ENCODE measurements at places on chromosomes 3 and 15.

GRCh38 chr3:136862617-136863322 lies 762 bp downstream of the NCK1 start:
- DNase-seq = no peak

- DNase-seq = no peak
Measured at GRCh38 chr3:4508048-4508981, 15.2 kb downstream of the ITPR1 start.

DNA sequence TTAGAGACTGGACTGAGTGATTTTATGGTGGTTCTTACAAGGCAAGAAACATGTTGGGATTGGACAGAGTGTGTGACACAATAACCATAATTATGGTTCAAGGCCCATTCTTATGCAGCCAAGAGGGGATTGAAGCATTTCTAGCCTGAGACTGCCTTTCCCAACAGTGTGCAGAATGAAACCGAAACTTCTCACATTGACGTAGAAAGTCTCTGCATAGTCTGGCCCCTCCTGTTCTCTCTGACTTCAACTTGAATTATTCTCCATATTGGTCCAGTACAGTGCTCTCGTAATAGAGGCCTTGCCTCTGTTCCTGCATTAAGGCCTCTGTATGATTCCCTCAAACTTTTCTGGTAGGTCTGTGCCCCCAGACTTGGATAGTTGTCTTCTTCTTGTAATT lies 138.3 kb downstream of the DIPK2A start:
- DNase-seq = no peak

DNA sequence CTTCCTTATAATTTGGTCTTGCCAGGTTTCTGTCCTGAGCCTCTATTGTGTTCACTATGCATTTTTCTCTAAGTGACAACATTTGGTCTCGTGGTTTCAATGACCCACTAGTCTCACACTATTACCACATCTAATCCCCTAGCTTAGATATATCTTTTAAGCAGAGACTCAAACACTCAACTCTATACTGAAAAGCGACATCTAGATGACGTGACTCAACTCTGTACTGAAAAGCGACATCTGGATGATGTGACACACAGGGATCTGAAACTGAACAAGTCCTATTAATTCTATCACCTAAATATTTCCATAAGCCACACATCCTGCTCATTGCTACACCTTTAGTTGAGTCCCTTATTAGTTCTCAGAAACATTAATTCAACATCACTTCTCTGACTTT lies 141.7 kb upstream of the MBNL1 start:
- DNase-seq = no peak

DNA sequence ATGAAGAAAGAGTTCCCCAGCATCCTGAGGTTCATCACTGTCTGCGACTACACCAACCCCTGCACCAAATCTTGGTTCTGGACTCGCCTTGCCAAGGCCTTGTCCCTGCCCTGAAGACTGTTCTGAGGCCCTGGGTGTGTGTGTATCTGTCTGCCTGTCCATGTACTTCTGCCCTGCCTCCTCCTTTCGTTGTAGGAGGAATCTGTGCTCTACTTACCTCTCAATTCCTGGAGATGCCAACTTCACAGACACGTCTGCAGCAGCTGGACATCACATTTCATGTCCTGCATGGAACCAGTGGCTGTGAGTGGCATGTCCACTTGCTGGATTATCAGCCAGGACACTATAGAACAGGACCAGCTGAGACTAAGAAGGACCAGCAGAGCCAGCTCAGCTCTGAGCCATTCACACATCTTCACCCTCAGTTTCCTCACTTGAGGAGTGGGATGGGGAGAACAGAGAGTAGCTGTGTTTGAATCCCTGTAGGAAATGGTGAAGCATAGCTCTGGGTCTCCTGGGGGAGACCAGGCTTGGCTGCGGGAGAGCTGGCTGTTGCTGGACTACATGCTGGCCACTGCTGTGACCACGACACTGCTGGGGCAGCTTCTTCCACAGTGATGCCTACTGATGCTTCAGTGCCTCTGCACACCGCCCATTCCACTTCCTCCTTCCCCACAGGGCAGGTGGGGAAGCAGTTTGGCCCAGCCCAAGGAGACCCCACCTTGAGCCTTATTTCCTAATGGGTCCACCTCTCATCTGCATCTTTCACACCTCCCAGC lies 2.9 kb downstream of the MYD88 start:
- DNase-seq = no peak

GRCh38 chr3:16216373-16216935 lies 42.0 kb downstream of the GALNT15 start:
- DNase-seq = no peak

GRCh38 chr3:55144015-55144673 lies 216.3 kb upstream of the LRTM1 start:
- no peak for DNase-seq

DNA sequence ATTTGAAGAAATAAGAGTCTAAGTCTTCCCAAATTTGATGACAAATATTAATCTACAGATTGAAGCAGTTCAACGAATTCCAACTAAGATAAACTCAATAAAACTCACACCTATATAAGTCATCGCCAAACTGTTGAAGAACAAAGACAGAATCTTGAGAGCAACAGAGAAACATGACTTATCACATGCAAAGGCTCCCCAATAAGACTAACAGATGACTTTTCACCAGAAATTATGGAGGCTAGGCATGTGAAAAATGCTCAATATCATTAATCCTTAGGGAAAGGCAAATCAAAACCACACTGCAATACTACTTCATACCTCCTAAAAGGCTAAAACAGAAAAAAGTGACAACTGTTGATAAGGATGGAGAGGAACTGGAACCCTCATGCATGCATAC lies 517.6 kb upstream of the SUCLG2 start:
- no peak for DNase-seq

- DNase-seq = no peak
Measured at GRCh38 chr15:41979493-41980266, 7.3 kb upstream of the EHD4 start.

DNA sequence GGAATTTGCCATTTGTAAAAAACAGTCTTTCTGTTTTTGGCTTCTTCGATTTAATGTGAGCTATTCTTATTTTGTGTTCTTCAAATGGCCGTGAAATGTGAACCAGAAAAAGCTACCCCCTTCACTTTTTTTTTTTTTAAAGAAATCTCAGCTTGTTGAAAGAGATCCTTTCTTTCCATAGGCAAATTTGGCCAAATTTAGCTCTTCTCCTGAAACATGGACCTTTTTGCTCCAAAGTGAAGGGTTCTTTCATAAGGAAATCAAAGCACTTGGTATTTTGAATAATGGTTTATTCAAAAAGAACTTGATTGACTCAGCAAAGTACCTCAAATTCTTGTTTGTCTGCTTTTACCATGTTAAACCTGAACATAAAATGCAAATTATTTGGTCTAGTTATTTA lies 10.1 kb downstream of the RCN2 start:
- no peak for DNase-seq

GRCh38 chr3:57038466-57039164 lies 21.8 kb upstream of the SPATA12 start:
- DNase-seq = no peak

GRCh38 chr15:66598095-66598815 lies 32.5 kb upstream of the LCTL start:
- DNase-seq = no peak

DNA sequence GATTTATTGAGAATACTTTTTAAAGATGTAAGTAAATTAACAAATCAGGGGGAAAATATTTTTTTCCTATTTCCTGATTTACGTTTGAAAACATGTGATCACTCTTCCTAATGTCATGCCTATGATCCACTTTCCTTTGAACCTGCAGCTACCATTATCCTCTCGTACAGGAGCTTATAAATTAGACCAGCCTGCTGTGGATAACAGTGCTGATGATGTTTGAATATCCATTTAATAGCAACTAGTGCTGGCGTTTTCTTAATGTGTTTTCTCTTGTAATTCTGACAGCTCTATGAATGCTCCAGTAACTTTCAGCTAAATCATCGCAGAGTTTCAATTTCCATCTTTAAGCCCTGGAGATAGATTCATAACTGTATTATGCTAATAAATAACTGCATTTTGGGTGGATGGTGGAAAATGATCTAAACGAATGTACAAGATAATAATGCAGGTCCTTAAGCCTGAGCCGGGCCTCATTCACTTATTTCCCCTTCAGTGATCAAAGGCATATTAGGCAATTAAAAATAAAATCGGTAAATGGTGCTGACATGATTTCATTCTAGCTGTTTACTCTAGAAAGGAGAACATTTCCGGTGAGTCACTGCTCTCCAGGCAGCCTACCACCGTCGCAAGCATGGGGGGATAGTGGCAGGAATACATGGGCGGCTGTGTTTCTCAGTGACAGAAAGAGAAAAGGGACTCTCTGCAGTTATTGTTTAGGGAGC lies 58.5 kb upstream of the SLC24A5 start:
- DNase-seq = no peak

DNA sequence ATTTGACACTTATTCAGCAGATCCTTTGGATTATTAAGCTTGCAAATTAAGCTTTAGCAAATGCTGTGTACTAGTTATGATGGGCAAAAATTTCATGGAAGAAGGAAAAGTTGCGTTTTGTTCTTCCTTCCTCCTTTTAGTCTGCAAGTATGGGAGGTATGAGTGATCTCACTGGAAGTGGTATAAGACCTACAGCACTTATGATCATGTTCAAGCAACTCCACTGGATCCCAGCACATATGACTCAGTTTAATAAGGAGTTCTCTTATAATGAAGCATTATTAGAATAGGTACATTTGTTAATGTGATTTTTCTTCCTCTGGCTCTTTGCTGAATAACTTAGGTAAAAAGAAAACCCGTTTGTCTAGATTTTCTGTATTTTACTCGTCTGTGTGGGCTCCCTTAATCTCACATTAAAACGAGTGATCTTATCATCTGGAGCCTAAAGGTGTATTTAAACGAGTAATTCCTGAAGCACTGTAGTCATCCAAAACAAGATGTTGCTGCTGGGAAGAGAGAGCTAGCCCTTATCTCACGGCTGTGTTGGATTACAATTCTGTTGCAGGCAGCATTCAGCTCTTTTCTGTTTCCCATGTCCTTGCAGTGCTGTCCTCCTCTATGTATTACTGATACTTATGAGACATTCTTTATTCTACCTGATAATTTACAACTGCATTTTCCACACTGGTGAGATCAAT lies 264.9 kb downstream of the GBE1 start:
- no peak for DNase-seq

- DNase-seq = no peak
Measured at GRCh38 chr3:20230954-20231353, 44.9 kb upstream of the SGO1 start.

DNA sequence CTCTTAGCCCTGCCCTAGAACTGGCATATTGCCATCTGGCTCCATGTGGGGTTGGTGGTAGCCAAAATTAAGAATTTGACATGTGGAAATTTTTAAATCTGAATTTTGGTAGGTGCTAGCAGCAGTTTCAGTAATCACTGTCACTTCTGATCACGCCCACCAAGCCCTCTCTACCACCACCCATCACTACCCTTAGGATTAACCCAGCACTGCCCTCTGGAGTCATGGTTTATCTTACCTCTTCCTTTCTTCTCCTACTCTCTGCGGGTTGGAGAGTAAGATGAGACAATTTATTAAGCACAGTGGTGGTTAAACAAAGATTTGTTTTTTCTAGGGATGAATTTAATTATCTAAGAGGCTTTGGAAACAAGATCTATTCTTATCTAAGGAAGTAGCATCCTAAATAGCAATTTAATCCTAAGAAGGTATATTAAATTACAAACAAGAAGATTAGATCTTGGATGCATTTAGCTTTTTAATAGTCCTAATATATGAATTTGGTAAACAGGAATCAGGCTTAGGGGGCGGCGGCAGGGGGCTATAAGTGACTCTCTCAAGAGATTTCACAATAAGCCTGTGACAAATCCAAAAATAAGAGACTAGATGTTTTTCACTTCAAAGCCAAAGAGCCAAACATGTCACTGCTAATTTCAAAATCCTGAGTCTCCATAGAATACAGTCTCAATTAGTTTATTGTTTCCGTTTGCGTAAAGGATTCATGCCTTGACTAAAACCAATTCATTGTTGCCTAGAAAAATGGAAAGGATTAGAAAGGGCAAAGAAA lies 498.4 kb upstream of the UBE2E2 start:
- DNase-seq = no peak

GRCh38 chr3:175941352-175941751 lies 1082.2 kb downstream of the NAALADL2 start:
- no peak for DNase-seq

- no peak for DNase-seq
Measured at GRCh38 chr3:67192466-67192865, 194.4 kb downstream of the KBTBD8 start.

DNA sequence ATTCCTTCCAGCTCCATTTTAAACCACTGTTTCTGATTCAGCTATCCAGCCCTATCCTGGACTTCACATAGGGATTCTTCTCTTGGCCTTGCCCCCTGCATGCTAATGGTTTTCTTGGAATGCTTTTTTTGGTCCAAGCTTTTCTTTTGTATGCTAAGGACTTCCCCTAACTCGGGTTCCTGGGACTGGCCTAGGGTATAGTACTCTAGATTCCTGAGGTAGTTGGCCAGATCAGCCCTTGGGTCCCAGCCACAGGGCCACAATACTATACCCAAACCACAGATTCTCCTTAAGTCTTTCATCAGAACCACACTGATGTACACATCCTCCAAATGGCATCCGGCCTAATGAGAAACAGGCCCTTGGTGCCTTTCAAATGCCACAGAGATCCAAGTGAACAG lies 2.8 kb downstream of the FYCO1 start:
- no peak for DNase-seq

DNA sequence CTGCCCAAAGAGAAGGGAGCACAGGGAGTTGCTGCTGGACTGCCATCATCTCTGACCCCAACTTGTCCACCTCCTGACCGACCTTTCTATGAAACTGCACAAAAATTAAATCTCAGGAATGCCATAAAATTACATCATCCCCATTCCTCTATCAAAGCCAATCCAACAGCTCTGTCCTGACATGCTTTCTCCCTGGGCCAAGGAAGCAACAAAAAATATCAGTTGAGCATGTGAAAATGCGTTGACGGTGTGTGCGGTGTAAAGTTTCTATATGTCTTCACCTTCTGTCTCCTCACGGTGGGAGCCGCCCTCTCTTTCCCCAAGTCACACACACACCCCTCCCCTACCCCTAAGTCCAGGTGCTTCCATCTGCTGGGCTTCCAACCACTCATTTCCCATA lies 3.6 kb upstream of the ZNF774 start:
- no peak for DNase-seq

DNA sequence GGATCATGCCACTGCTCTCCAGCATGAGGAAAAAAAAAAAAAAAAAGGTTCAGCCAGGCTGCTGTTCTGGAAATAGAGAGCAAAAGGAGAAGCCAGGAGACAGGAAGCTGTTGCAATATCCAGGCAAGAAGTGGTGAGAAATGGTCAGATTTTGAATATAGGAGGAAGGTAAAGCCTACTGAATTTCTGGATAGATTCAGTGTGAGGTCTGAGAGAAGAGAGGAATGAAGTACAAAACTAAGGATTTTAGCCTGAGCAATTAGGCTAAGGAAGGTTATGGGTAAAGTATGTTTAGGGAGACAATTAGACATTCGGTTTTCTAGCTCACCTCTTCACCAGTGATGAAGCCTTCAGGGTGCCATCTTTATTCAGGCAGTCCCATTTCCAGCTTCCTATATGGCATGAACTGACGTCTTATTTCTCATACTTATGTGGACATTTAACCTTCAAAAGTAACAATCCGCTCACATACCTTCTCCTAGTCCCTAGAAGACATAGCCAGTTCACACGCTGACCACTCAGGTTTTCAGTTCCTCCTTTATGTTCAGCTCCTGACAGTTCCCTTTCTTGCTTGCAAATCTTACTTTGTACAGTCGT lies 57.2 kb downstream of the KIF9 start:
- no peak for DNase-seq
